ENCODE measurements at places on chromosomes 5 and 9.

DNA sequence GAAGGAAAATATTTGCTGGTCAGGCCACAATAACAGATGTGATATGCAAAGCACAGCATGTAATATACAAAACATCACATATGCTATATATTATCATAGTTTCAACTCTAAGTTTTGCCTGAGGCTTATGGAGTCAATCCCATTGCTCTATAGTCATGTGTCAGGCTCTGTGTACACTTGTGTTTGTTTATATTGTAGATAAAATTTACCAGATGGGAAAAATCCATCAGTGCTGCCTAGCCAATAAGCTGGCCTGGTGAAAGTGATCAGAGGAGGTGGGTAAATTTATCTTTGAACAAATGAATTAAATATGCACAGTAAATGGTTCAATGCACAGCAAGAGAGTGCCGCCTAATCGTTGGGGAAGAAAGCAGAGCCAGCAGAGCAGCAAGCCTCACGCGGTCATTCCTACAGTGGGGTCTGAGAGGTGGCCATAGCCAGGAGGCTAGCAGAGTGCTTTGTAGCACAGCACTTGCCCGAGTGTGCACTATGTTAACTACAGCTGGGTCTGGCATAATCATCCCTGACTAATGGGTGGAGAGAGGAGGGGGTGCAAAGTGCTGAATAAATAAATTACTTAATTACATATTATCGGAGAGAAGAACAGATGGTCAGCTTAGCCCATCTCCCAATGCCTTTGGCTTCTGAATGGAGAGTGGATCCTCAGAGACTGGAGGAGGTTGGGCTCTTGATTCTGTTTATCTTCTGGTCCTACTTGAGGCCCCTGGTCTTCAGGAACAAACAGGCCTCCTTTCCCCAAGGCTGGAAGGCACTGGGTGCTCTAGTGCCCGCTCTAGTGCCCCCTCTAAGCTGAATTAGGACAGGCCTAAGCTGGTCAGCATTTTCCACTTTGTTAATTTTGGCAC, 153.5 kb downstream of the MAT2B start:
- no peak for DNase-seq

DNA sequence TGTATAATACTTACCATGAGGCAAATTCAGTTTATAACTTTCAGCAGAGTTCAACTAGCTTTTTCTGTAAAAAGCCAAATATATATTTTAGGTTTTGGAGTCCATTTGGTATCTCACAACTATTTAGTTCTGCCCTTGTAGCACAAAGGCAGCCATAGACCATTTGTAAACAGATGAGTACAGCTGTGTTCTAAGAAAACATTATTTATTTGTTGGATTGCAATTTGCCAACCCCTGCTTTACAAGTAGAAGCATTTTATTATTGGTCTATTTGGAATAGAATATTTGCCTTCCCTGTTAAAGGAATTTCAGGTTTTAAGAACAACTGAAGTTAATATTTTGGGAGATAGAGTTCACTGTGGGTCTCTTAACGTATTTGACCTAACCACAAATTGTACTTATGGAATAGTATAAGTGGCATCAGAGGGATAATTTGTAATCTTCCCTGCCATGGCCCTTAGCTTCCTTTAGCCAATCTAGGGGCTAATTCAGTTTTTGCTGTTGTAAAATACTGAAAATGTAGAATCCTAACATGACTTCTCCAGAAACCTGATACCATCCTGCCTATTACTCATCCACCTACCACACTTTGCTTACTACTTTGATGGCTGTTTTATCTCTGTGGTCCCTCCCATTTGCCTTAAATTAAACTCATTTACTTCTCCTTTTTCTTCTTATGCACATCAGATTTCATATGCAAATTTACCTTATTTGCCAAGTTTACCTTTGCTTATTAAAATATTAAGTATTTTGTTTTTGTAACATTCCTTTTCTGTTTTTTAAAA, 109.2 kb downstream of the DMXL1 start:
- DNase-seq = no peak

DNA sequence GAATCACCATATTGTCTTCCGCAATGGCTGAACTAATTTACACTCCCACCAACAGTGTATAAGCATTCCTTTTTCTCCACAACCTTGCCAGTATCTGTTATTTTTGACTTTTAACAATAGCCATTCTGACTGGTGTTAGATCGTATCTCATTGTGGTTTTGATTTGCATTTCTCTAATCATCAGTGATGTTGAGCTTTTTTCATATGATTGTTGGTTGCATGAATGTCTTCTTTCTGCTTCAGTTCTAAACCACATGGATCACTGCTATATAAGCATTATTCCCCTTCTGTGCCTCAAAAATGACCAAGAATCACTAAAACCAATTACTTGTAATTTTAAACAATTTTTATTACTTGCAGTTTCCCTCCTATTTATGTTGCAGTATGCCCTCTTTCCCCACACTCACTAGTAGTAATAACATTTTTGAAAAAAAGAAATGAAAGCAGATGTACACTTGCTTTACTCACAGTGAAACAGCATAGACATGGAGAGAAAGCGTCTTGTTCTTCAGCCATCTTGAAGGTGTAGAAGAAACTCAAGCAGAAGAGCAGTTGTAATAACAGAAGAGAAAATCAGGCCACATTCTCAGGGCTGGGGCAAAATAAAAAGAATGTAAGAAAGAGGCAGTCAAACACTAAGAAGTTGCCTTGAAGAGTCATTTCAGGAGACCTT, 4.5 kb upstream of the TMEM252 start:
- DNase-seq = no peak

DNA sequence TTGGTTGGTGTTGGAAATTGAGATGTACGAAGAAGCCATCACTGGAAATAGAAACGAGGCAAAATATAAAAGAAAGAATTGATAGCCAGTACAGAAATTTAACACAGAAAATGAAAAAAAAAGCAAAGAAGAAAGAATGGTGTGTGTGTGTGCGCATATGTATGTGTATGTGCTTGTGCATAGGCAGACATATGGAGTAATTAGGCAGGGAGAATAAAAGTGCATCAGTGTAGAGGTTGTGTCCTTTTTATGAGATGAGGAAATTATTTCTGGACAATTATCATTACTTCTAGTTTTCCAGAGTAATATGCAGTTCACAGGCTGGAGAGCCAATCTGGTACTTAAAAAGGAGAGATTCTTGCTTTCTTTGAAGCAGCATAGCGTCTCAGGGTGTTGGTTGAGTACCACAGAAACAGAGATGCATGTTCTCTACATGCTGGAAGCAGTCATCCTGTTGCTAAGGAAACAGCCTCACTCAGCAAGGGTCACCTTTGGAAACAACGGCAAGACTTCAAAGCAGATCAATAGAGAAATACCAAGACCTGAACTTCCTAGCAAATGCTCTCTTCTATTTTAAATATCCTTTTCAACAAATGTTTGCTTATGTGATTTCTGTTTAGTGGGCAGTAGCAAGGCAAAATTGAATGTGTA, 172.7 kb downstream of the TAF11L14 start:
- no peak for DNase-seq

DNA sequence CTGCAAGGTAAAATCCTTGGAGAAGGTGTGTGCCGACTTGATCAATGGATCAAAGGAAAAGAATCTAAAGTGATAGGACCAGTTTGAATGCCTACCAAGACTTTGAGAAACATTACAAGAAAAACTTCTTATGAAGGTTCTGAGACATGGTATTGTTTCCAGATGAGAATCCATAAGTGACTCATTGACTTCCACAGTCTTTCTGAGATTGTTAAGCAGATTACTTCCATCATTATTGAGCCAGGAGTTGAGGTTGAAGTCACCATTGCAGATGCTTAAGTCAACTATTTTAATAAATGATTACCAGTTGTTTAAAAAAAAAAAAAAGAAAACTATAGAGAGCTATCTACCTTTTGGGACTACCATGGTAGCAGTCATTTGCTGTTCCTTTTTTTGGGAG, 7.0 kb downstream of the LNPEP start:
- no peak for DNase-seq

DNA sequence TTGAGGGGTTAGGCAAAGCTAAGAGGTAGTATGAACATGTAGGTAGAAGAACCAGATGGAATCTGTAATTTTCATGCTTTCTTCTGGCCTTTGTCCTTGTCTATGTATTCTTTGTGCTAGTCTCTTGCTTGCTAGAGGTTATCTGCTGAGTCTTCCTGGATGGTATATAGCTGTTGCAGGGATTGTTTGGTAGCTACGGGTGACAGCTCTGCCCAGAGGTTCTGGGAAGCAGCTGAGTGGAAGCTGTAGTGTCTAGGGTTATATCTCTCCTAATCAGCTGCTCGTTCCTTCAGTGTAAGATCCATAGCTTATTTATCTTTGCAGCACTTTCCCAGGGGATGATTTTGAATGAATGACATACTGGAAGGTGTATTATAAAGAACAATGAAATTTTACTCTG, 100.3 kb downstream of the ATG10 start:
- DNase-seq = no peak

- DNase-seq = no peak
Observed at GRCh38 chr9:91214867-91215266, 146.9 kb downstream of the AUH start.

- DNase-seq = no peak
Observed at GRCh38 chr9:114787781-114788498, 17.9 kb downstream of the TNFSF15 start.

DNA sequence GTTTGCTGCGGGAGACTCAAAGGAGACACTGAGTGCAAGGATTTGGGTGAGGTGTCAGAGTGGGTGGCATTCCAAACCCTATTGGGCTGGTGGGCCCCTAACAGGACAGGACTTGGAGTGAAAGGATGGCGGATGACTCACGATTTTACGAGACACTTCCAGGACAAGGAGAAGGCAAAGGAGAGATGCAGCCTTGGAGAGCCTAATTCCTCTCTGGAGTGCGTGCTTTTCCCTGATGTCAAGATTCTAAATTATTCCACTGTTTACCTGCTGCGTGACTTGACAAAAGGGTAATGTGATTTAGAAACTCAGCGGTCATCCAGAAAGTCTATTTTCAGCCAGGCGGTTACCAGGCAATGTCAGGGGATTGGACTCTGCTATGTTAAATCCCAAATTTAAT, 41.6 kb upstream of the CD180 start:
- no peak for DNase-seq

GRCh38 chr9:117073539-117074341, 341.1 kb downstream of the ASTN2 start:
- DNase-seq = no peak

DNA sequence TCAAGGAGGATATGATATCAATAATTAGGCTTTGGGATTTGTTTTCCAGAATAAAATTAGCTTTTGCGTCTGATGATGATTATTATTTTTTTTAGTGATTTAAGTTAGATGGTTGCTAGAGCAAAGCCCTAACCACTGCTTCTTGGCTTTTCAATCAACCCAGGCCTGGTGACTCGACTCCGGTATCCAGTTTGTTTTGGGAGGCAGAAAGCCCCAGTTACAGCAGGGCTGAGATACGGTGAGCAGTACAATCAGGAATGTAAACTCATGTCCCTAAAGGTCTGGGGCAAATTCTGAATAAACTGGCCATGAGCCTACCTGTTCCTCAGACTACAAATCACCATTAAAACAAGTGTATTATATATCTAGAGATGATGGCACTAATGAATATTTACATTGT, 24.4 kb upstream of the CYFIP2 start:
- no peak for DNase-seq

DNA sequence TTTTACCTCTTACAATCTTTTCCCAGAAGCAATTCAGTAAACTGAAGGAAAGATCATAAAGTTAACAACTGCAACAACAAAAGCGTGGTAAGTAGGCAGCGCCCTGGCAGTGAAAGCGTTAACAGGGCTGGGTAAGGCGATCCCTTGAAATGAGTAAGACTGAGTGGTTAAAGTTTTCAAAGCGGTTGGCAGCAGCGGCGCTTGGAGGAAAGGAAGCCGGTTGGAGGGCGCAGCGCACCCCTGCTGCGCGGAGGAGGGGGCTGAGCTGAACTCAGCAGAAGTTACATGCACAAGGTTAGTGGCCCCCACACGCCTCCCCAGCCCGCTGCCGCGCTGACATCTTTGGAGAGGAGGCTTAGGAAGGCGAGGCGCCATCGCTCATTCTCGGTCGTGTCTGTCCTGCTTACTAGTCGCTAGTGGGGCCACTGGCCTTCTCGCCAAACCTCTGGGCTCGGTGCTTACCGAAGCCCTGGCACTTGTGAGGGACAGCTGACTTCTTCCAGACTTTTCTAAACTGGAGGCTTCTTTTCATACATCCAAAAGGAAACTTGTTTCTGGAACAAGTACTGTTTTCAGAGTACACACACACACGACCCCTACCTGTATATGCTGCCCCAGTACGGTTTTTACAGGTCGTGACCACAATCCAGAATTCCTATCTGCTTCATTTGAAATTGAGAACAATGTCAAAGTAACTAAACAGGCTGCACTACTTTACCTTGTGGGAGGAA, at the start of gene SH3RF2:
SH3RF2 (plus strand) TSS at position 178 of the 731 bp plus-strand sequence. CDS start 1,351 bp downstream, outside the sequence.
- no peak for DNase-seq

GRCh38 chr5:127705120-127705892, 2.1 kb downstream of the CCDC192 start:
- DNase-seq = no peak

DNA sequence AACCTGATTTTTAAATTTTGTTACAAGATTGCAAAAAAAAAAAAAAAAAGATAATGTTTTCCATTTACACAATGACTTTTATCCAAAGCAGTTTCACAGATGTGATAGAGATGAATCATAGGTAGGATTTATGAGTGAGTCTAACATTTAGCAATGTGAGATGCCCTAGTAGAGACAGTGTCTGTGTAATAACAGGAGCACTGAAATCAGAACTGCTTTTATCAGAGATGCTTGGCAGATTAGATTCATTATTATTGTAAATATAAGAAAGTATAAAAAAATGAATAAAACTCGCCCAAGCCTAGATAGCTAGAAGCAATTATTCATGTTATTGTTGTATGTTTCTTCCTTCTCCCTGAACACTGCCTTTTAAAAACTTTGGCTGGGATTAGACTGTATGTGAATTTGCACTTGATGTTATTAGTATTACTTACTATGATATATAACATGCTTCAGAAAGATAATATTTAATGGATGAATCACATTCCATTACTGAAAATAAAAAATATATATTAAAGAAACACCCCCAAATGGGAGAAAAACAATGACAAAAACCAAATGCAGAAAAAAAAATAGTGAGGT, 567.3 kb upstream of the KLF4 start:
- DNase-seq = no peak

GRCh38 chr9:135000647-135001245, 83.0 kb upstream of the FCN1 start:
- no peak for DNase-seq

GRCh38 chr5:139226131-139226530, 28.0 kb upstream of the SIL1 start:
- no peak for DNase-seq

Data from vagina (tissue), 2 donors.